ENCODE measurements at places on chromosomes 2 and 18.

DNA sequence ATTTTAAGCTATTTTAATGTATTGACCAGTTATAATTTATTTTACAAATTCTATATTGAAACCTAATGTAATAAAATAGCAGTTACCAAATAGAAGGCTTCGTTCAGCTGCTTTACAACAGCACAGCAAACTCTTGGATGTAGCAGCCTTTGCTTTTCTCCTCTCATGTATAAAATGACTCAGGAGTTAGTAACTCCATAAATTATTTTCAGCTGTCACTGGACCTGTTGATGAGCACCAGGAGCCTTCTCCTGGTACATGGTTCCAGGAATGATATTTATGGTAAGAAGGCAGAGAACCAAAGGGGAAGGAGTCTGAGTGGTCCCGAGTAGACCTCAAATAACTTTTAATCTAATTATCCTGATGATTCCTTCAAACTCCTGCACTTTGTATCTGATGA lies 256.4 kb upstream of the NETO1 start:
- DNase-seq = no peak

GRCh38 chr2:177325554-177325953 lies 61.0 kb upstream of the NFE2L2 start:
- no peak for DNase-seq

DNA sequence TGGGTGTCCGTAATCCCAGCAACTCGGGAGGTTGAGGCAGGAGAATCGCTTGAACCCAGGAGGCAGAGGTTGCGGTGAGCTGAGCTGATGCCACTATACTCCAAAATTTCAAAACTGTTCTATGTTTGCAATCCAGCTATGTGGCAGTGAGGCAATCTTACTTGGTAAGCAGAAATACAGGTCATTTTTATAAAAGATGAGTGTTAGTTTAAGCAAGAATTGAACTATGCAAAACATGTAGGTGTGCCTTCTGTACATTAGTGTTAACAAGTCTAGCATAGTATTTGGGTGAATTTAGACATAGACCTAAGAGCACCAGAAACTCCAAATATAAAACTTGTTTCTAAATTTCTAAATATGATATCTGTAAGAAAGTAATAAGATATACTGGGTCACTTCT lies 7.2 kb downstream of the DSC1 start:
- DNase-seq = no peak

DNA sequence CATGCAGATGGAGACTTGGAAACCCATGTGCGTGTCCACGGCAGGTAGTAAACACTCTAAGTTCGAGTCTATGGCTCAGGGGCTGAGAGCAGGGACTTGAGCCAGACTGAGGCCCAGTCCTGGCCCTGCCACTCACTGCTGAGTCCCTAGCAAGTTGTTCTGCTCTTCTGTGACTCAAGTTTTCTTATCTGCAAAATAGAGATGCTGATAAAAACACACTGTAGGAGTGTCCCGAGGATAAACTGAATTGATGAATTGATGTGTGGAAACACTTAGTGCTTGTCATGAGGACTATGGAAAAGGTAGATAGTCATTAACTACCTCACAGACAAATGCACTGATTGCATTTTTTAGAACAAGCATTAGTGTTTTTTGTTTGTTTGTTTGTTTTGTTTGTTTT lies 73.2 kb downstream of the BOLA3 start:
- no peak for DNase-seq

- no peak for DNase-seq
Measured at GRCh38 chr2:9586465-9586864, 30.8 kb upstream of the ADAM17 start.

DNA sequence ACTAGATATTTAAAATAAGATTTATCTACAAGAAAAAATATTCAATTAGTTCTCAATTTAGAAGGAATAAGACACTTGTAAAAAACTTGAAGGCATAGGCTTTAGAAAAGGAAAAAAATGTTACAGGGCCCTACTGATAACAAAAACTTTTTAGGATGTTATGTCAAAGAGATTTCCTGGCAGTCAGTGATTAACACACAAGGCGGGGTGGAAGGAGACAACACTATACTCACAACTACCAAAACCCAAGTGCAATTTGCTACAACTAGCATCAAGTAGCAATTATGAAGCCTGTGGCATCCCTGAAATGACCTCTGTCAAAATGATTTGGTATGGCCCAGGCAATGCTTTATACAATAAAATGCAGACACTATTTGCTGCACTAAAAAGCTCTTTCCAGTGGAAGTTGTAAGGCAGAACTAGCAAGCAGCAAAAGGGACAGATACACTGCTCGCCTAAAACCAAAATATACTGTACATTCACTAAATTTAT lies 15.3 kb downstream of the STRN start:
- no peak for DNase-seq

DNA sequence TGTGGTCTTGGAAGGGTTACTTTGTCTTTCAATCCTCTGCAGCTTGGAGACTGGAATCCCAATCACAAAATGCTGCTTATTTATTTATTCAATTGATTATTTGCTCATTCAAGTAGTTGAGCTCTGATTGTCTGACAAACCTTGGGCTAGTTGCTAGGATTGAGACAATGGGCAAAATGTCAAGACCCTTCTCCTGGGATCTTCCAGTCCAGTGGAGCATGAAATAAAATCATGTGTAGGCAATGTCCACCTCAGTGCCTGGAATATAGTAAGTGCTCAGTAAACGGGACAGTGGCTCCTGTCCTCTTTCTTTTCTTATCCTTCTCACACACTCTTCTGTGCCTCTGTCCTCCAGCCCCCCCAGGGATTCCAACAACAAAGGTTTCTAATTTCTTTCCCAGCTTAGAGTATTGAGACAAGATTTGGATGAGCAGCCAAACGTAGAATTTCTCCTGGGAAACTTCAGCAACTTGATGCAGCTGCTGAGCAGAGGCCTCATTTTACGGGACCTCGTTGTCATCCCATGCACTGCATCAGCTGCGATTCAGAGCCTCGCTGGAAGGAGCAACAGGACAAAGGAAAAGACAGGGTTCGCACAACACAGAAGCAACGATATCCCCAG lies 545.0 kb downstream of the SOX11 start:
- DNase-seq = no peak

GRCh38 chr18:69987870-69988269 lies 40.2 kb upstream of the CD226 start:
- no peak for DNase-seq

DNA sequence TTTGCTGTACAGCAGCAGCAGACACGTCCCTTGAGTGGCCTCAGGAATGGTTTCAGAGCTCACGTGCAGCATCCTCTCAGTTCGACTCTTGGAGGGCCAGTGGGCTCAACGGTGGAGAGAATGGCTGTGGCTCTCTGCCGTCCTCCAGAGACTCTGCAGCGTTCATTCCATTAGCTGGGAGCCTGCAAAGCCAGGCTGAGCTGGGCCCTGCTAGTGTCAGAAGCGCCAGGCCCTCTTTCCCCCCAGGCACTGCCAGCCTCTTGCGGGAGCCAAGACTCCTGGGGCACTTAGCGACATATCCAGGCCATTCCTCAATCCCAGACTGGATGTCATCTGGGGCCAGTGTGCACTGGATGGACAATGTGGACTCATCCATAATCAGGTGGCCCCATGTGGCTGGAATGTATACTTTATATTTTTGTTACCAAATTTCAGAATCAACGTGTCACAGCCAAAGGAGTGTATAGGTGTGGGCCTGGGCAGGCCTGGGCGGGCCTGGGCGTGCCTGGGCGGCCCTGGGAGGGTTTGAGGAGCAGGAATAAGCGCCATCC lies 125.1 kb upstream of the EPAS1 start:
- DNase-seq = peak; percentile 8

DNA sequence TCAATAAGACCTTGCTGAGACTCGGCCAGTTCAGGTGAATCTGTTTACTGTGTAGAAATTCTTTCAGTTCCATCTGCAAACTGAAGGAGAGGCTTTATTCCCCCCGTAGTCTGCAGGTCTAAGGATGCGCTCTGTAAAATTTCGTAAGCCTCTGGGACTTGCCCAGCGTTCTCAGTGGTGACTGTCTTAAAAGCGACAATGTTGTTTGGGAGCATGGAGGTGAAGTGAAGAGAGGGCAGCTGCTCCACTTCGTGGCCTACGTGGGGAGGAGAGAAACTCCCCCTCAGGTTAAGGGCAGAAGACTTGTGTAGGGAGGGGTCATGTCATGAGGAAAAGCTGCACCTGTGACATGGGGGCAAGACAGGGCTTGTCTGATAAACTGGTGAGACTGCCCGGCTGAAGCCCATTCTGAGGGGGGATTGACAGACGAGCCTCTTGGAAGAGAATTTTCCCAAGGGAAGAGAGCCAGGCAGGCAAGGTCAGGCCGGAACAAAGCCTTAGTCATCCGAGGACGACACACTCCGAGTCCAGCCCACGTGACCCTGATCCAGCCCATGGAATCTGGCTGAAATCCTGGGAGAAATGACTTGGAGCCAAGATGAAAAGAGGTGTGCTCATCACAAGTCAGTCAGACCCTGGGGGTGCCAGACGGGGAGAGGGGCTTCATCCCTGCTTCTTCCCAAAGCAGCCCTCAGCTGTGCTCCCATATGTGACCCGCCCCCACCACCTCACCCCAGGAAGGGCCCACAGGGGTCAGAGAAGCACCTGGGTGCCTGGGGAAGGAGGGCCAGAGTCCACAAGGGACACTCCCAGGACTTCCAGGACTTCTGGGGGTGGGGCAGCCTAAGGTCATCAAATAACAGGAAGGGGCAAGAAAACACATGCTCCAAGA lies 88.5 kb upstream of the SH3BP4 start:
- DNase-seq = no peak

GRCh38 chr18:50751947-50752346 lies 67.9 kb downstream of the MRO start:
- DNase-seq = peak; percentile 62

- no peak for DNase-seq
Measured at GRCh38 chr18:7038330-7038851, 79.2 kb downstream of the LAMA1 start.

DNA sequence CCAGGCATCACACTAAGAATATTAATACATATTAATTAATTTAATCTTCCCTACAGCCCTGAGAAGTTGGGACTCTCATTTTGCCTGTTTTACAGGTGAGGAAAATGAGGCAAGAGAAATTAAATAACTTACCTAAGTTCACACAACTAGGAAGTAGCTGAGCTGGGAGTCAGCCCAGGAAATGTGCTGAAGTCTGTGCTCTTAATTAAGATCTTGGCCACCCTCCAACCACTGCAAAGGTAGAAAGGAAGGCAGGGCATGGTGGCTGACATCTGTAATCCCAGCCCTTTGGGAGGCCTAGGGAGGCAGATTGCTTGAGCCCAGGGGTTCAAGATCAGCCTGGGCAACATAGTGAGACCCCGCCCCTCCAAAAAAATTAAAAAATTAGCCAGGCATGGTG lies 12.9 kb upstream of the MGAT4A start:
- DNase-seq = no peak

GRCh38 chr2:28250006-28250405 lies 142.7 kb upstream of the FOSL2 start:
- DNase-seq = no peak

DNA sequence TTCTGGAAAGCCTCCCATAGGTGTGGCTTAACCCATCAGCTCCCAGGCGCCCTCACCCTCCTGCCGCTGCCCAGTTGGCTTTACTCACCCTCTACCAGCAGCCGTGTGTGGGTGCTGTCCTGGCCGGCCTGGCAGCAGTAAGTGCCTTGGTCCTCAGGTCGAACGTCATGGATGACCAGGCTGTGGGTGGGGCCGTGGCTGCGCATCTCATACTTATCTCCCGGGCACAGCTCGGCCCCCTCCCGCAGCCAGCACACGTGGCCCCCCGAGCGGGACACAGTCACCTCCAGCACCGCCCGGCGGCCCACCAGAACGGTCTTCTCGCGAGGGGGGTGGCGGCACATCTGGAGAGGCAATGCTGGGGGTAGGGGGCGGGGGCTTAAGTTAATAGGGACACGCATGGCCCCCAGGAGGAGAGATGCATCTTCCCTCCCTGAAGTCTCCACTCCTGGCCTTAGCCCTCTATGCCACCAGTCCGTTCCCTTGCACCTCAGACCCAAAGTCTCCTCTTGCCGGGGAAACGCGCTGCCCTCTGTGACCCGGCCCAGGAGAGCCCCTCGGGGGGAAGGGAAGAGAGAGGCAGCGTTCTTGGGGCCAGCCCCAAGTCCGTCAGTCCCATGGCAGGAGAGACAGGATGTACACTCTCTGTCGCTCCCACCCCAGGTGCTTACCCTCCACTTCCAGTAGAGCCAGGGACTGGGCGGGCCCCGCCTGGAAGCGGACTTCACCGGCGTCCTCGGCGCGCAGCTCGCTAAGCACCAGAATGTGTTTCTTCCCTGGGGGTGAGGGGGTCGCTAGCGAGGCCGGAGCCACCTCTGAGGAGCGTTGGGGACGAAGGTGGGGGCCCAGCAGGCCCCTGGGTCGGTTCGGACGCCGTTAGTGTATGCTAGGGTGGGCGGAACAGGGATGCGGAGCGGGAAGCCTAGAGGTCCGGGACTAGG lies 7.9 kb downstream of the TMEM198 start:
- peak; percentile 69 for DNase-seq

- no peak for DNase-seq
Measured at GRCh38 chr2:158112992-158113391, 11.3 kb downstream of the UPP2 start.

GRCh38 chr18:33870059-33870458 lies 292.0 kb downstream of the ASXL3 start:
- no peak for DNase-seq

GRCh38 chr18:27040796-27041195 lies 144.3 kb downstream of the CHST9 start:
- DNase-seq = no peak

DNA sequence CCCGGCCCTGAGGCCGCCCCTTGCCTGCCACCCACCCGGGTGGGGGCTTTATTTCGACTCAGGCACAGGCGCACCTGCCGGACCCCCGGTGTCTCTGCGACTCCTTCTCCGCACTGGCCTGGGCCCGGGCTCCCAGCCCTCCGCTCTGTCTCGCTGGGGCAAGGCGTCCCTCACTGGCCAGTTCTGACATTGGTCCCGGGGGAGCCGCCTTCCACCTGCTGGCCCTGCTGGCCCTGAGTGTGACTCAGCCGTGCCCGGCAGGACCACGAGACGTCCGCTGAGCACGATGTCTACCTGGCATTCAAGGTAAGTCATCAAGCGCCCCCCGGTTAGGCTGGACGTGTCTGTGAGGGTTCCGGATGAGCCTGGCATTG lies 131.5 kb upstream of the CTDP1 start:
- DNase-seq = no peak

DNA sequence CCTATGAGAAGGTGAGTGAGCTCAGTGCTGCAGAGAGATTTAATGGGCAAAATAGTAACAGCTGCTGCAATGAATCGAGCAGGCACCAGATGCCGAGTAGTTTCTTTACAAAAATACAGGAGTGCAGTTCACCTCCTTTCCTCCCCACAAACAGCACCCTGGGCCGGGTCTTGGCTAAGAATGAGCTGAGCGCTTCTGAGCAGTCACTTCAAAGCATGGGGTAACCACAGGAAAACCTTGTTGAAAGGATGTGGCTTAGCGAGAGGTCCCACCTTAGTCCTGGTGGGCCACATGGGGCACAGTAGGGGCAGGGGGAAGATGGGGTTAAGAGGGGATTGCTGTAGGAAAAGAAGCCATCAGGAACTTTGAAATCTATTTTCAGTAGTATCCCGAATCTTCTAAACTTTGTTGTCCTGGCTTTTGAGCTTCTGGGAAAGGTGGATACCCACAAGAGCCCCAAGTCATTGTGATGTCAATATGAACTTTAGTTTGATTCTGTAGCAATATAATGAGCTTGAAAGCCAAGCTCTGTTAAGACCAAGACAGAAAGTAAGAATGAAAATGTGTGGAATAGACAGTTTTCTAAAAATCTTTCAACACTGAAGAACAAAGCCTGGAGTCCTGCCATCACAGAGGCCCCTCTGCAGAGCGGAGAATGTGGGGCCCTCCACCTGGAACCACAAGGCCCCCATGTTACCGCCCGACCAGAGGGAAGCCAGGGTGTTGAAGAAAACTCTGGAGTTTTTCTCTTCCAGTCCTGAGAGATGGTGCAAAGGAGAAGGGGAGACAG lies 101.0 kb upstream of the ZNF236 start:
- DNase-seq = no peak

- DNase-seq = no peak
Measured at GRCh38 chr2:161379740-161380139, 36.4 kb upstream of the TBR1 start.

Data from NCI-H146 (cell line).